Breast epithelium (tissue), 4 donors: ENCODE measurements at places on chromosomes 2 and 18.

- DNase-seq: no peak
Observed at GRCh38 chr2:8334866-8335325, 347.0 kb upstream of the ID2 start.

DNA sequence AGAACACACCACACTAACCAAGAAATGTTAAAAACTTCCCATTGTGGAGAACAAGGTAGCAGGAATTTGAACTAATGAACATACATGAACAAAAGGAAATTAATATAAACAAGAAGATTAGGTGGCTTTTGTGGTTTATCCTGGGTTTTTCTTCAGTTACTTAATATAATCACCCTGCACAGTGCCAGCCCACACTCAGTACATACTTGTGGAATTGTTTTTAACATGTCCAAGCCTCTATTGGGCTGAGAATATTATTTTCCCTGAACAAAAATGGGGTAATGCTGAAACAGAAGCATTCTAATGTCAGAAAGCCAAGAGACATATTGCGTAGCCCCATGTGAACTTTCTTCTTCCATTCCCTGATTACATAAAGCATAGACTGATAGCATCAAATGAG lies 202.8 kb downstream of the DNER start:
- DNase-seq: no peak

DNA sequence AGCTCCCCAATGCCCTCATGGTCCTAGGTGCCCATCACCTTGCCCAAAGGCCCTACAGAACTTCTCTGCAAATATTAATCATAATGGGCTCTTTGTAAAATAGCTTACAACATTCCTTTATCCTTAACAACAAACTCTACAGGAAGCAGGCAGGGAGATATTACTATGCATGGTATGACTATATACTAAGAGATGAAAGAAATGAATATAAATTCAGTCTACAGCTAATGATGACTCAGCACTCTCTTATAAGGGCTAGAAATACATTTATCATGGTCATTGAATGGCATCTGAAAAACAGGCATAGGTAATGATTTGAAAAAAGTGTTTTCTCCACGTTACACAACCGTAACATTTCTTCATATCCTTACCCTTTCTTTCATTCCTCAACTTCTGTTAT lies 254.8 kb upstream of the DSEL start:
- no peak for DNase-seq

- no peak for DNase-seq
Observed at GRCh38 chr2:45992021-45992740, 305.0 kb upstream of the EPAS1 start.

GRCh38 chr2:102520009-102520408 lies 47.0 kb downstream of the SLC9A4 start:
- DNase-seq: no peak

- no peak for DNase-seq
Observed at GRCh38 chr2:20211420-20211819, 13.5 kb downstream of the SDC1 start.

GRCh38 chr18:57869221-57869620 lies 66.1 kb upstream of the ATP8B1 start:
- no peak for DNase-seq

DNA sequence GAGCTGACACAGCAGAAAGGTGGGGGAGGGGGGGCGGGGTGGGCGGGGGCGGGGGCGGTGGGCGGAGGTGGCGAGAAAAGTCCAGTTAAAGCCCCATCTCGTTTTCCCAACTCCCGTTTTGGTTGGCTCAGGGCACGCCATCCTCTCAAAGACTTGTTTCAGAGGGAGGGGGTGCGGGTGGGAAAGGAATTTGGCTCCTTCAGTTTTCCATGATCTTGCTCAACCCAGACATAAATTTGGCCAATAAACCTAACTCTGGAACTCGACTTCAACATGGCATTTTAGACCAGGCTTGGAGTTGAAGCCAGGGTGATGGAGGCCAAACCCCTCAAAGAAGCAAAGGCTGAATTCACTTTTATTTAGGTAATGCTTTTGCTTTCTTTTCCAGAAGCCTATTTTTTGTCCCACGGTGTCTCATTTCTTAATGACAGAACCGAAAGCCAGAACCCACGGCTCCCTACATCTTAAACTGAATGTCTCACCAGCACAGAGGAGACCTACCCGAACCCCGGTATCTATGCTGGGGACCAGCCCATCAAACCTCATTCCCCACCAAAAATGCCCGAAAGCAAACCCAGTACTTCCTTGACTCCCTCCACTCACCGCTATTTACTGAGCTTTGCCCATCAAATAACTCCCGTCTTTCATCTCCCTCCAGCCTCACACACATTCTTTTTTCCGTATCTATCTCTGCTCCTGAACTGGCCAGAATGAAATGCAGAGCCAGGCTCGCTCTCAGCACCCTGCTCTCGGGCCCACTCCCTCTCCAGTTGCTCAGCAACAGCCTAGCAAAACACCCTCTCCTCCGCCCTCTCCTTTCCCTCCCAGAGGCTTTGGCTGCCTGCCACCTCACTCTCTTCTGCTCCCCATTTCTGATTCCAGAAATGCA lies 4.3 kb downstream of the IGFBP5 start:
- peak; percentile 77 for DNase-seq

- no peak for DNase-seq
Observed at GRCh38 chr2:38171208-38171855, 95.4 kb upstream of the CYP1B1 start.

DNA sequence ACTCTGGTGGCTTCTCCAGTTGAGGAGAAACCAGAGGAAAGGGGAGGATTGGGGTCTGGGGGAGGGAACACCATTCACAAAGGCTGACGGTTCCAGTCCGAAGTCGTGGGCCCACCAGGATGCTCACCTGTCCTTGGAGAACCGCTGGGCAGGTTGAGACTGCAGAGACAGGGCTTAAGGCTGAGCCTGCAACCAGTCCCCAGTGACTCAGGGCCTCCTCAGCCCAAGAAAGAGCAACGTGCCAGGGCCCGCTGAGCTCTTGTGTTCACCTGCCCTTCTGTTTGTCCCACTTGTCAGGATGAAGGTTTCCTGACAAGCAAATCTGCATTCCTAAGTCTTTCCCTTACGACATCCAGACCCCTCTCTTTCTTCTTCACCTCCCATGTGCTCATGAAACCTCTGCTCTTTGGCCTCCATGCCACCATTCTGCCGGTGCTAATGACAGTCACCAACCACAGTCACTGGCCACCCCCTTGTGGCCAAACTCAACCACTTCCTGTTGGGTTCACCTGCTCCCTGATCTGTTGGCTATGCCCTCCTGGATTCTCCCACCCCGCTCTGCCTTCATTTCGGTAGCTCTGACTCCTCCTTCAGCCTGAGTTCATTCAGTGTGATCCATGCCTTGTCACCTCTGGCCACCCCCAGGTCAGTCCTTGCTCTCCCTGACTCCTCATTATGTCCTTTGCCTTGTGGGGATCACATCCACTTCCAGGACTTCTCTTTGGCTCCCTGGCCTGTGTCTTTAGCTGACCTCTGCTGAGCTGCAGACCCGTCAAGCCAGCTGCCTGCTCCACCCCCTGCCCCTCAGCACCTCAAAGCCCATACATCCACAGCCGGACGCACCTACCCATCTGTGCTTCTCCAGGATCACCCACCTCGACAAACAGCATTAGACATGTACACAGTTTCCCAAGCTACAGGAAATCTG lies 17.6 kb downstream of the EMX1 start:
- no peak for DNase-seq

DNA sequence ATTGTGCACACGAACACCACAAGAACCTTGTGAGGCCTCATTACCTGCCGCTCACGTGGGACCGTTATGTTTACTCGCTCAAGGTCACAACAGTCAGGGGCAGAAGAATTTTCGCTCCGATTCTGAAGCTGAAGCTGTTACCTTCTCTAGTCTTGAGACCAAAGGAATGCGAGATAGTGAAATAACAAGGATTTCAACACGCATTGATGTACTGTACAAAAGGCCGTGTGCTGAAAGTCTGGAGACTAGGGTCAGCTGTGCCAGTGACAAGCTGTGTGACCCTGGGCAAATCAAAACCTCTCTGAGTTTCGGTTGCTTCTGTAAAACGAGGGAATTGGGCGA lies 583 bp downstream of the NEMP2 start:
- DNase-seq: no peak

- no peak for DNase-seq
Observed at GRCh38 chr18:23828426-23828825, 139.2 kb downstream of the LAMA3 start.

- no peak for DNase-seq
Observed at GRCh38 chr2:24147364-24147763, 24.1 kb downstream of the FAM228B start.
